NCI-H2029 treated with DMSO at 0.1 percent for 48 hours (cell line): ENCODE measurements at places on chromosomes 3 and 15.

- DNase-seq = no peak
Measured at GRCh38 chr15:63094495-63094931, 27.1 kb upstream of the LACTB start.

GRCh38 chr15:85828874-85829273, 34.1 kb upstream of the KLHL25 start:
- DNase-seq = no peak

DNA sequence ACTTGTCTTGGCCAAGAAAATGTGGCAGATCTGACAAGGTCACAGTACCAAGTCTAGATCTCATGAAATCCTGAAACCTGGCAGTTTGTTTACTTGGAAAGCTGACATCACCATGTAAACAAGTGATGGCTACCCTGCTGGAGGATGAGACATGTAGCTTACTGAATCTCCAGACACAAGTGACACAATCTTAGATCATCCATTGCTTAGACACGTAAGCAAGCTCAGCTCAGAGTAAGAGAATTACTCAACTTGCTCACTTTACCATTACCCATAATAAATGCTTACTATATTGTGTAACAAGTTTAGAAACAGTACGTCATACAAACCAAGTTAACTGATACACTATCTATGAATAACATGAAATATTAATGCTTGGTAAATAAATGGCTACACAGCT, 263.8 kb downstream of the TBC1D5 start:
- DNase-seq = no peak

GRCh38 chr3:108182339-108182738, 39.9 kb downstream of the IFT57 start:
- no peak for DNase-seq

GRCh38 chr3:13517253-13517977, 31.5 kb upstream of the FBLN2 start:
- DNase-seq = no peak
